Natural killer cell treated with Interleukin-12 subunit alpha and Interleukin-12 subunit beta and Interleukin-15 and Interleukin-18, amount 100 ng/mL, for 72 hours (primary cell): ENCODE measurements at places on chromosomes 12 and 14. TPM values are rescaled to one million over a fixed set of nuclear protein-coding genes. Genes with fewer than 3 reads are reported as not detected.

- peaks cover 4% of the 10 kb centered on the region for H3K4me1 ChIP-seq
- no peaks in the 10 kb centered on the region for H3K36me3 ChIP-seq
- no peaks in the 10 kb centered on the region for H3K27me3 ChIP-seq
- no peak overlapping the region for H3K27ac ChIP-seq
Measured at GRCh38 chr14:77314539-77315457, 5.9 kb downstream of the POMT2 start.

Gene SYNDIG1L
- total RNA-seq: not detected

Gene KRT75
- not detected for total RNA-seq

DNA sequence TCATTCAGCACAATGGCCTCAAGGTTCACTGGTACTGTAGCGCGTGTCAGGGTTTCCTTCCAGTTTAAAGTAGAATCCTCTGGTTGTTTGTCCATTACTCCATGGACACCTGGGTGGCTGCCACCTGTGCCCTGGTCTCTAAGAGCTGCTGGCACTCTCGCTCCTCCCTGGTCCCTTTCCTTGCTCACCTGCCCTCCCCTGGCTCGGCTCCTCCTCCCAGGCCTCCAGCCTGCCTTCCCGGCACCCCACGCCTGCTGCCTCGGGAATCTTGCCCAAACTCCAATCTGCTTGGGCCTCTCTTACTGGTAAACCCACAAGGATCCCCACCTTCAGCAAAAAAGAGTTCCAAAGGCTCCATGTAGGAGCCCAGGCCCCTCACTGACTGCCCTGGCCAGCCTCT lies 154.4 kb upstream of the DIO3 start:
- H3K4me1 ChIP-seq: no peaks in the 10 kb centered on the region
- H3K27ac ChIP-seq: no peak overlapping the region
- no peak overlapping the region for H3K4me3 ChIP-seq
- no peak for DNase-seq
- H3K27me3 ChIP-seq: peaks cover 26% of the 10 kb centered on the region

Gene KLRG1
- 6.7 TPM for total RNA-seq

GRCh38 chr12:39772821-39773259 lies 153.2 kb upstream of the ABCD2 start:
- no peaks in the 10 kb centered on the region for H3K36me3 ChIP-seq
- H3K4me1 ChIP-seq: no peaks in the 10 kb centered on the region
- H3K27ac ChIP-seq: no peak overlapping the region
- DNase-seq: no peak
- no peaks in the 10 kb centered on the region for H3K27me3 ChIP-seq

DNA sequence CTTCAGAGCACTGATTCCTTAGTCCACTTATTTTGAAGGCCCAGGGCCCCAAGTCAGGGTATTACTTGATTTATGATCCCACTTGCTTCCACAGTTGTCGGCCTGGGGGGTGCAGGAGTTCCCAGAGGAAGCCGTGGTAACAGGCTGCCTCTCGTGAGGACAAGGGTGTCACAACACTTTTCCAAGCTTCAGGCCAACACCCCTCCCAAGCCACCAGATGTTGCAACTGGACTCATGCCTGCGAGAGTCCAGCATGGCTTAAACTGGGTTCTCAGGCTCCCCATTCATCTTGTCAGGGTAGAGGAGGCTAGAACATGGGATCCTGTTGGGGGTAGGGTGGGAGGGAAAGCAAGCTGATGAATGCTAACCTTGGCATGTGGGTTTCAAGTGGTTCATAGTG lies 56.1 kb downstream of the BMP4 start:
- no peak overlapping the region for H3K4me3 ChIP-seq
- H3K36me3 ChIP-seq: peaks cover 5% of the 10 kb centered on the region
- H3K27me3 ChIP-seq: no peaks in the 10 kb centered on the region

DNA sequence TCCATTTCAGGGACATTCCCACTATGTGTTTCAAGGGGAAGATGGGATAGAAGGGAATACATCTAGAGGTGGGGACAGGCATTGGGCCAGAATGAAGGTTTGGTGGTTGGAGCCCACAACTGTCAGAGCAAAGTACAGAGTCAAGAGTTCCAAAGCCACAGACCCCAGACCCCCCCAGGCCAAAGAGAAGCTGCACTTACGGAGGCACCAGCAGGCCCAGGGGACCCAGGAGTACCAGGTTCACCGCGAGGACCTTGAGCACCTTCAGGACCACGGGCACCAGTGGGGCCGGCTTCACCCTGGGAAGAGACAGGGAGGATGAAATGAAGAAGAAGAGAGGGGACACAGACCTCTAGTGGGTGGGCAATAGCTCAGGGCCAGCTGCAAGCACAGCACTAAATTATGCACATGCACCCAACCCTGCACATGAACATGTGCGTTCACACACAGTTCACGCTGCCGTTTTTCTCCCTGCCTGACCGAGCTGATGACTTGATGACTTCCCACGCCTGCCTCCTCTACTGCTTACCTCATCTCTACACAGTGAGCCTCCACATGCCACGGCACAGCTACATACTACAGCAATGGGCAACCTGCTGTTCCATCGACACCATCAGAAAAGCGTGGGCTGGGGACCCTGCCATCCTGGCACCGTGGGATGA lies 16.7 kb downstream of the COL2A1 start:
- no peak overlapping the region for H3K27ac ChIP-seq
- no peak overlapping the region for H3K4me3 ChIP-seq
- H3K4me1 ChIP-seq: peaks cover 13% of the 10 kb centered on the region

Gene CFAP251
- total RNA-seq: 2.9 TPM
